Regular cardiac myocyte (primary cell): ENCODE measurements at places on chromosomes 5 and 9. TPM values are rescaled to one million over a fixed set of nuclear protein-coding genes. Genes with fewer than 3 reads are reported as not detected.

OTULINL gene
- total RNA-seq, result 0.19 and 0.56 TPM in 2 replicates

TLR4 gene
- 43.1 and 58.5 TPM in 2 replicates for total RNA-seq

GFPT2 gene
- 47.6 and 105 TPM in 2 replicates for total RNA-seq

PRELID2 gene
- total RNA-seq, result 29.1 and 69.3 TPM in 2 replicates
